ENCODE measurements at places on chromosomes 3 and 15.

- DNase-seq, result no peak
Observed at GRCh38 chr15:83018436-83018835, 7.0 kb upstream of the C15orf40 start.

GRCh38 chr15:89591834-89592233, 16.6 kb downstream of the TICRR start:
- no peak for DNase-seq

- DNase-seq, result no peak
Observed at GRCh38 chr15:32682977-32683630, 34.7 kb upstream of the GREM1 start.

DNA sequence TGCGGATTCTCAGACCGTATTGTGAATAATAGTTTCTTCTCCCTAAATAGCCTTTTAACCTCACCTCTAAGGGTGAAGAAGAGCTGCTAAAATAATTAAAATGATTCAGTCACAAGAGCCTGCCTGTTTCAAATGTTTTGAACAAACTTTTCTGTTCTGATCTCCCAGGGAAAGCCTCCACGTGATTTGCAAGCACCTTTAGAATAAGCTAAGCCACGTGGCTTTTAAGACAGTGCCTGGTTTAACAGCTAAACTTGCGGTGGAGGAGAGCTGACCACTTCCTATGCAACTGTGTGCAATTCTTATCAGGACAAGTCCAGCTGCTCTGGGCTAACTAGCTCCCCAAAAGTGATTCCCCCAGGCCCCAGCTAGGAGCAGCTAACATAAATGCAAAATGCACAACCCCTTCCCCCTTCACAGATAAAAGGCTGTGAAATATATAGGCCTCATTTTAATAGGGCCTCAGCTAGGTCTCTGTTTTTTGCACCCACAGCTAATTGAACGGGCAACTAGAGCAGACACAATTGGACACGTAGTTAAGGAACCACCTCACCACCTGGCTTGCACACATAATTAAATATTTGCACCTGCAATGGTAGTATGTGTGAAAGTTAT, 401.2 kb upstream of the NR2F2 start:
- no peak for DNase-seq

DNA sequence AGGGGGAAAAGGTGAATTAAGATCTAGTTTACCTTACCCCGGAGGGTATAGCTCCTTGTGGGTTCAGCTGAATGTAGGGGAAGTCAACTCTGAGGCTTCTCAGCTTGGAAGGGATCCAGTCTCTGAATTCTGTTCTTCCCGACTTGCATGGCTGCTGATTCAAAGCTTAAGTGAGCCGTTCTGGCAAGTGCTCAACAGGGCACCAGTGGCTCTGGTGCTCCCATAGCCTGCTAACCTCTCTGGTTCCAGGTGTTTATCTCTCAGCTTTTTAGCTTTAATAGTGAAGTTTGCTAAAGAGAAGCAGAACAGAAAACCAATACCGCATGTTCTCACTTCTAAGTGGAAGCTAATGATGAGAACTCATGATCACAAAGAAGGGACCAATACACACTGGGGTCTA, 46.3 kb upstream of the RBP1 start:
- no peak for DNase-seq

DNA sequence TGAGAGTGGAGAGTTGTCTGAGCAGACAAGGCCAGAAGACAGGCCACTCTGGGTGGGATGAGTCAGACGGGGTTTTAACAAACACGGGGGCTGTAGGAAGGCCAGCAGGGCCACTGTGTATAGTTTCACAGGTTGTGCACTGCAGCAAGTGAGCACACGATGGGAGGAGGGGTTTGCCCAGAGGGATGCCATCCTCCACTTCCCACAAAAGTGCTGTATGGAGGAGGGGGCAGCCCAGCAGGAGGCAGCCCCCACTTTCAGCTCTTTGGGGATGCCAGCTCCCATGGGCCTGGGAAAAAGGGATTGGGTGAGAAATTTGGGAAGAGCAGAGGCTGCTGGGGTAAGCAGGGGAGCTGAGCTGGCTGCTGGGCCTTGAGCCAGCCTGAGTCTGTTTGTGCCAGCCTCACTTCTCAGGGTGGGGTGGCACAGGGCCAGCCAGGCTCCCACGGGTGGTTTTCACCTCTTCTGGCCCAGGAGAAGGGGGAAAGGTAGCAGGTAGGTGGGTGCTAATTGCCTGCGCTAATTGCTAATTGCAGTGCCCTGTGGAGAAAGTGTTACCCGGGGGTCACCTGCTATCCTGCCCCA, 6.7 kb downstream of the ZBTB47 start:
- DNase-seq, result no peak

DNA sequence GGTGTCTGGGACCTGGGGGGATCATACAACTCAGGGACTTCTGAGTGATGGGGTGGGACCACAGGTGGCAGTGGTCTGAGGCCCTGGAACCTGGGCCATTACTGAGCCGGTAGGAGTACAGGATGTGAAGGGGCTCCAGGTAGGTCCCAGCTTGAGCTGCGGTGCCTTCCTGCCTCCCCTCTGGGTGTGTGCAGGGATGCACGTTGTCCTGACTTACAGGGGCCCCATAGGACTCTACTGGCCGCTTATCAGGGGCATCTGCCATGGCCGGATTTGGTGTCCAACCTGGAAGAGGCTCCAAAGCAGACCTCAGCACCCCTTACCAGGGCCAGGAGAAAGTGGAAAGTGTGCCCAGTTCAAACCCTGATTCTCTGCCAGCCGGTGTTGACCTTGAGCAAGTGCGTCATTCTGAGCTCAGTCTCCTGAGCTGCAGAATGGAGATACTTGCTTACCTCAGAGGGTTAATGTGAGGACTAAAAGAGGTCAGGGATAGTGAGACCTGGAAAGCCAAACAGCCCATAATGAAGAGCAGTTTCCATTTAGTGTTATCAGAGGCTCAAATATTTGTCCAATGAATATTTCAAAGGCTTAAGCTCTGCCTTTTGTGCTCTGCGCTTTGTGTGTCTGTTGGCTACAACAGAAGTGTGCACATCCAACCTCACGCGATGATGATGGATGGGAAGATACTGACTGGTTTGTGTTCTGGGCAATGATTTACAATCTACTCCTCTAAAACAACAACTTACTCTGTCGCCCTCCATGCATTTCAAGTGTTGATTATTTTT, 35.4 kb upstream of the ESYT3 start:
- no peak for DNase-seq

DNA sequence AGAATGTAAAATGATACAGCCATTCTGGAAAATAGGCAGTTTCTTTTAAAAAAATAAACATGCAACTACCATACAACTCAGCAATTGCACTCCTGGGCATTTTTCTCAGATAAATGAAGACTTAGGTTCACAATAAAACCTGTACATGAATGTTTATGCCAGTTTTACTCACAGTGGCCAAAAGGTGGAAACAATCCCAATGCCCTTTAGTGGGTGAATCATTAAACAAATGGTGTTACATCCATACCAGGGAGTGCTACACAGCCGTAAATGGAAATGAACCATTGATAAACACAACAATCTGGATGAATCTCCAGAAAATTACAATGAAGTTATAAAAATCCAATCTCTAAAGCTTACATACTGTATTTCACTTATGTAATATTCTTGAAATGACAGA, 140.3 kb downstream of the ADAMTSL3 start:
- DNase-seq, result no peak

DNA sequence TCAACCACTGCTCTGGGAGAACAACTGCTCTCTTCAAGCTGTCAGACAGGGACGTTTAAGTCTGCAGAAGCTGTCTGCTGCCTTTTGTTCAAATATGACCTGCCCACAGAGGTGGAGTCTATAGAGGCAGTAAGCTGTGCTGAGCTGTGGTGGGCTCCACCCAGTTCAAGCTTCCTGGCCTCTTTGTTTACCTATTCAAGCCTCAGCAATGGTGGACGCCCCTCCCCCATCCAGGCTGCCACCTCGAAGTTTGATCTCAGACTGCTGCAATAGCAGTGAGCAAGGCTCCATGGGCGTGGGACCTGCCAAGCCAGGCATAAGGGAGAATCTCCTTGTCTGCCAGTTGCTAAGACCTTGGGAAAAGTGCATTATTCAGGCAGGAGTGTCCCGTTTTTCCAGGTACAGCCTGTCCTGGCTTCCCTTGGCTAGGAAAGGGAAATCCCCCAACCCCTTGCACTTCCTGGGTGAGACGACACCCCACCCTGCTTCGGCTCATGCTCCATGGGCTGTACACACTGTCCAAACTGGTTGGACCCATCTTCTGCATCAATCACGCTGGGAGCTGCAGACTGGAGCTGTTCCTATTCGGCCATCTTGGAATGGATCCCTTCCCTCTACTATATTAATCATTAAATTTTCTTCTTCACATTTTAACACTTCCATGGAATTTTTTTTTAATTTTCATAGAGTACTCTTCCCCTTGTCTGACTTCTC, 167.0 kb upstream of the UBE2E2 start:
- DNase-seq, result no peak

GRCh38 chr3:15723624-15723884, 74.2 kb downstream of the ANKRD28 start:
- DNase-seq, result no peak

DNA sequence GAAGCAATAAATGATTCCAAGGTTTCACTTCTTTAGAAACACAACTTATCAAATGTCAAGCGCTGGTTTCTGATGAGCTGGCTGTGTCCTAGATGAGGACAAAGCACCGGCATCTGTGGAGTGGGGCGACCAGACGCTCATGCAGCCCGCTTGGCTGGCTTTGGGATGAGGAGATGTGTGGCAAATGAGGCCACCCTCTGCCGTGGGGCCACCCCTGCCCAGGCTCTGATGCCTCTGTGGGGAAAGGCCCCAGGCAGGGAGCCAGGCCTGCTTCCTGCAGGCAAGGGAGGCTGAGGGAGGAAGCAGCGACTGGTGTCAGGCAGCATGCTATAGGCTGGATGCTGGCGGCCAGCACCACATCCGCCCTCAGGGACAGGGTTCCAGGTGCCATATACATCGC, 102.9 kb downstream of the HERC2 start:
- DNase-seq, result no peak

GRCh38 chr15:59321000-59321689, 51.5 kb downstream of the MYO1E start:
- no peak for DNase-seq

DNA sequence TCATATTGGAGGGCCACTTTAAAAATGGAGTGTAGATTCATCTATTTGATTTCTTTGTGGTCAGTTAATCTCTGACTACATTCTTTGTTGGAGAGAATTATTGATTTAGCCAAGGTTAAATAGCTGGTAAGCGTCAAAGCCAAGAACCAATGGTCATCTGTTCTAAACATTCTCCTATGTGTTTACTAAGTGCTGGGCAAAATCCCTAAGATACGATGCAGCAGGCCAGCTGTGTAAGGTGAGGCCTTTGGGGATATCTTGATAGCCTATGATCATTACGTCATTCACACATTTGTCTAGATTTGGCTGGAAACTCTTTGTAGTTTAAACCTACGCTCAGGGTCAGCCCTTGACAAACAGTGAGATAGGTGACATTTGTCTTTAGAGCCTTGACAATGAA, 236.2 kb downstream of the NR1D2 start:
- DNase-seq, result no peak

DNA sequence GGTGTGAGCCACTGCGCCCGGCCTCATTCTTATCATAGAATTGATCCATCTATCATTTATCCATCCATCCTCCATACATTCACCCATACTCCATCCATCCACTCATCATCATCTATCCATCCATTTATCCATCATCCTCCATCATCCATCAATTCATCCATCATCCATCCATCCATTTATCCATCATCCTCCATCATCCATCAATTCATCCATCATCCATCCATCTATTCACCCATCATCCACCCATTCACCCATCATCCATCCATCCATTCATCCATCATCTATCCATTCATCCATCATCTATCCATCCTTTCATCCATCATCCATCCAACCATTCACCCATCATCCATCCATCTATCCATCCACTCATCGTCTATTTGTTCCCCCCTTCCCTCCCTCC, 3.7 kb downstream of the TM6SF1 start:
- no peak for DNase-seq

DNA sequence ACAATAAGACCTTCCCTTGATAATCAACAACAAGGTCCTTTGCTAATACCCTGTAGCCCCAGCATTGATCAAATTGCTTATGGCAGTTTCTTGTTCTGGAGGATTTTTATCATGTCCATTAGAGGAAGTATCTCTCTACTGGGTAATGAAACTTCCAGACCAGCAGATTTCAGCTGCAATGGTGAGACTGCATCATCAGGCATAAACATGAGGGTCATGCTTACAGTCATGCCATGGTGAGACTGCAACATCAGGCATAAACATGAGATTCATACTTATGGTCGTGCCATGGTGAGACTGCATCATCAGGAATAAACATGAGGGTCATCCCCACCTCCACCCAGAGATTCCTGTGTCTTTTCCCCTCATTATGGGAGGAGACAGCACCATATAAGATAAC, 129.0 kb upstream of the LIPC start:
- no peak for DNase-seq

- DNase-seq, result no peak
Observed at GRCh38 chr3:152377184-152377570, 108.4 kb downstream of the MBNL1 start.

GRCh38 chr3:190886945-190887344, 24.5 kb upstream of the GMNC start:
- DNase-seq, result no peak

DNA sequence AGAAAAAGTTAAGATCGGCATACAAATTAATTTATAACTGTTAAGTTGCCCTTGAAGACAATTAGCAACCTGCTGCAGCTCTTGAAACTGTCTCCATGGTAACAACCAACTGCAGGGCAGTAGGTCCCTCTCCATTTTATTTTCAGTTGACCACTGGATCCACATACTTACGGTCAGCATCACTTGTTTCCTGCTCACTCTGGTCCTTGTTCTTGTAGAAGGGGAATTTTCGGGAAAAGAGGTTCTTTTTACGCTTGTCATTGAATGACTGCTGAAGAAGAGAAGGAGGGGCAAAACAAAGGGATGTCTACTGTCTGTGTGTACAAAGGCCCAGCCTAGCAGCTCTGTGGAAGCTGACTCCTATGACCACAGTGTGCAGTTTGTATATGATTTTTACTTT, 46.8 kb upstream of the MELTF start:
- DNase-seq, result no peak

GRCh38 chr15:74960286-74960685, 3.7 kb upstream of the RPP25 start:
- no peak for DNase-seq

DNA sequence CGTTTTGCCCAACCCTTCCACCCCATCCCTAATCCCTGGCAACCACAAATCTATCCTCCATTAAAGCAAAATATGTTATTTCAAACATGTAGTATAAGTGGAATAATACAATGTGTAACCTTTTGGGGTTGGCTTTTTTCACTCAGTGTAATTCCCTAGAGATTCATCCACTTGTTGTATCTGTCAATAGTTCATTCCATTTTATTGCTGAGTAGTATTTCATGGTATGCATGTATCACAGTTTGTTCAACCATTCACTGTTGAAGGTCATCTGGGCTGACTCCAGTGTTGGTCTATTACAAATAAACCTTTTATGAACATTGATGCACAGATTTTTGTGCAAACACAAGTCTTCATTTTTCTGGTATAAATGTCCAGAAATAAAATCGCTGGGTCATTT, 38.8 kb downstream of the BSN start:
- DNase-seq, result no peak

- DNase-seq, result no peak
Observed at GRCh38 chr3:117080872-117081271, 371.3 kb downstream of the TUSC7 start.

Data from activated CD4-positive, alpha-beta T cell treated with anti-CD3 and anti-CD28 coated beads for 48 hours (primary cell).